GM18507 (cell line): ENCODE measurements at places on chromosomes 3 and 15.

DNA sequence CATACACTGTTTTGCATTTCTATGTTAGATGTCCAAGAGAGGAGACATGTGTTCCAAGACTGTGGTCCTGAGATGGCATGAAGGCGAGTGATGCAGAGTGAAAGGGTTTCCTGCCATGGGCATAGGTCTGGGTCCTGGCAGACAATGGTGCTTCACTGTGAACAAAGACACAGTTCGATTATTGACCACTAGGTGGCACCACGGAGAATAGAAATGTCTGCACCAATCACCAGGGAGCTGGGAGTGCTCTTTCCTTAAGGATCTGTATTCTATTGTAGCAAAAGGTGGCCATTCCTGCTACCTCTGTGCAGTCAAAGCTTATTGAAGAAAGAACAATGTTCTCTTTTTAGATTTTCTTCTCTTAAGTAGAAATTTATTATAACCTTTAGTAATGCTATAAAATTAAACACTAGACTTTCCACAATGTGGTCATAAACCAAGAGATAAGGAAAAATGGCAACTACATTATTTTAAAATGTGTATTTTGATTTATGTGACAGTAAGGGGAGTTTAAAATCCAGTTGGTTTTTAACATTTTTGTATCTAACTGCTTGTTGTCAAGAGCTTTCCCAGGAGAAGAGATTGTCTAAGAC is 88.7 kb downstream of the GABRG3 start:
- DNase-seq, result no peak

- DNase-seq, result no peak
Observed at GRCh38 chr15:67144609-67145311, 79.4 kb downstream of the SMAD3 start.

- no peak for DNase-seq
Observed at GRCh38 chr15:71182522-71182921, 67.3 kb downstream of the THSD4 start.

DNA sequence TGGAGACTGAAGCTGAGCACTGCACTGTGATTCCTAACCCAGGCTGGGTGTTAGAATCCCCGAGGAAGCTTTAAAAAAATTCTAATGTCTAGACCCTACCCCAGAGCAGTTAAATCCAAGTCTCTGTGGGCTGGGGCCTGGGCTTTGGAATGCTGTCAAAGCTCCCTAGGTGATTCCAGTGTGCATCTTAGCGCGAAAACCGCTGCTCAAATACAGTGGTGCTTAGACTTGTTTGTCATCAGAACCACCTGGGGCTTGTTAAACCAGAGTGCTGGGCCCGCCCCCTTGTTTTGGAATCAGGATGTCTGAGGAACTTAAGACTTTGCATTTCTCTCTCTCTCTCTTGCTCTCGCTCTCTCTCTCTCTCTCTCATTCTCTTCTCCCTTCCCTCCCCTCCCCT is 20.7 kb downstream of the RHCG start:
- no peak for DNase-seq

DNA sequence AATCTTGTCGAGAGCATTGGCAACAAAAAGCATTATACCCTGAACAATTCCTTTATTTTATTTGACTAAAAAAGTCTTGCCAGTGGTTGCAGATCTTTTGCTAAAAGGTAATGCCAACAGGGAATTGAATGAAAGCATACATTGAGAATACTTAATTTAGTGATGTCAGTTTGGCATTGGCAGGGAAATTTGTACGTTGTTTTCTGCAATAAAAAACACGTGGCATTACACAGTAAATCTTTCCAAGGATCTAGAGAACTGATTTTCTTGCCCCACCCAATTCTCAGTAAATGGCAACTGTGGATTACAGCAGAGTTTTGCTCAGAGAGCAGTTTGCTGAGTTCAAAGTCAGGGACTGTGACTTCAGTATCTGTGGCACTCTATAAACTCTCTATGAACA is 38.3 kb upstream of the IGSF10 start:
- no peak for DNase-seq

GRCh38 chr3:124577494-124578167 is 152.6 kb upstream of the UMPS start:
- DNase-seq, result peak; percentile 18

- no peak for DNase-seq
Observed at GRCh38 chr15:82137261-82137660, 91.4 kb upstream of the MEX3B start.

DNA sequence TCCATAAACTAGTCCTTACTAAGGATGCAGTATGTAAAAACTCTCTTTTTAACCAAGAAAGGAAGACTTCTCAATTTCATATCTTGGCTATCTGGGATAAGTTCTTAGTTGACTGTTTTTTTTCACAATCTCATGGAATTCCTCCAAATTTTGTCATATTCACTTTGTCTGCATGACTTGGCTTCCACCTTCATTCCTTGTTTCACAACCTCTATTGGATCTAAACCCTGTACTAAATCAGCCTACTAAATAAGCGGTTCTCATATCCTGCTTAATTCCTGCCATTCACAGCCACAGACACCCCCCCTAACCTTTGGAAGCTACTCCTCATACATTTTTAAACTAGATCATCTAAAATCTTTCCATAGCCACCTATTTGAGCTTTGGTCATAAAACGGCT is 370.6 kb upstream of the NAALADL2 start:
- DNase-seq, result no peak

DNA sequence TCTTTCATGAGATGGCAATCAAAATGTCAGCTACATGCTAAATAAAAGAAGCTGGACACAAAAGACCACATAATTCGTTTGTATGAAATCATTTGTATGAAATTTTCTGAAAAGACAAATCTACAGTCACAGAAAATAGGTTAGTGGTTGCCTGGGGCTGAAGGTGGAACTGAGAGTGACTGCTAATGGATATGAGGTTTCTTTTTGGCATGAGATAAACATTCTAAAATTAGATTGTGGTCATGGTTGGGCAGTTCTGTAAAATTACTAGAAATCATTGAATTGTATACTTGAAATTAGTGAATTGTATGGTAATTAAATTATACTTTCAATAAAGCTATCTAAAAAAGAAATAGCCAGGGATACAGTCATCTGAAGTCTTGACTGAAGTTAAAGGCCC is 2.7 kb upstream of the DMXL2 start:
- no peak for DNase-seq

DNA sequence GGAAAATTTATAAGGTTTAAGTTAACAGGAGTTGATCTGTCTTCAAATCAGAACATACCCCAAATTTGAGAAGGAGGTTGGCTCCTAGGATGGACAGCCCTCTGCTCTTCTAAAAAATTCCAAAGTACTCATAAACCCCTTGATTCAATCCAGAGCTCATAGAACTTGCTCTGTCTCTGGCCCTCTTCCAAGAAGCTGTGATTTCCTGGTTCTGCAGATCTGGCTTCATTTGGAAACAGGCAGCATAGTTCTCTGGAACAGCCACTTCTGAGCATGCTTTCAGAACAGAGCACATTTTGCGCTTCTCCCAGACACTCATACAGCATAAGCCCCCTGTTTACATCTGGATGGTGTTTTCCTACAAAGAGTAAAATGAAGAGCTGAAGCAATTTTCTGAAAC is 96.7 kb downstream of the KBTBD8 start:
- DNase-seq, result no peak

DNA sequence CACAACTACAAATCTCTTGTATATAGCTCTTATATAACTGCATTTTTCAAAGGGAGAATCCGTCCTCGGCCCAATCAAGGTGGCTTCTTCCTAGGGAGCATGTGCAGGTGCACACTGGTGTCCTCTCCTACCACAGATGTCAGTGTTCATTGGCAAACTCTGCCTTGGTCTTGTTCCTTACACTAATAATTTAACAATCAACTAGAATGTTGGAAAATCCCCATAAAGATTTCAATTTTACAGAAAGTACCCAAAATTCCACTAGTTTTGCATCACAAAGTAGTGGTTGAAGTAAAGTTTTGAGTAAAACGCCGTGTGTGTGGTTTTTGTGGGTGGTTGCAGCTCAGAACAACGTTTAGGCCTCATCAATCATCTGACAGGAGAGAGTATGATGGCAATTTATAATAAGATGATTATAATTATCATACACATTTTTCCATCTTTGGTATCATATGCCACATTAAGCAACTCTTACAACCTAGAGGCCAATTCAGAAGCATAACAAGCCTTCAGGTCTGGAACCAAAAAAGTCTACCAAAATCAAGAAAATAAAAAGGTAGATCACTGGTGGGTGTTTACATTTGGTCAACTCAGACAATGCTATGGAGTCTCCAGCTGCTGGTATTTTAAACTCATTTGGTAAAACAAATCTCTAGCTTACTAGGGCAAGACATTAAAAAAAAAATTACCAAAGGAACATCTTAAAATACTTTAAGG is 128.9 kb upstream of the BHLHE40 start:
- DNase-seq, result no peak

GRCh38 chr15:67083135-67083762 is 17.8 kb downstream of the SMAD3 start:
- DNase-seq, result no peak

DNA sequence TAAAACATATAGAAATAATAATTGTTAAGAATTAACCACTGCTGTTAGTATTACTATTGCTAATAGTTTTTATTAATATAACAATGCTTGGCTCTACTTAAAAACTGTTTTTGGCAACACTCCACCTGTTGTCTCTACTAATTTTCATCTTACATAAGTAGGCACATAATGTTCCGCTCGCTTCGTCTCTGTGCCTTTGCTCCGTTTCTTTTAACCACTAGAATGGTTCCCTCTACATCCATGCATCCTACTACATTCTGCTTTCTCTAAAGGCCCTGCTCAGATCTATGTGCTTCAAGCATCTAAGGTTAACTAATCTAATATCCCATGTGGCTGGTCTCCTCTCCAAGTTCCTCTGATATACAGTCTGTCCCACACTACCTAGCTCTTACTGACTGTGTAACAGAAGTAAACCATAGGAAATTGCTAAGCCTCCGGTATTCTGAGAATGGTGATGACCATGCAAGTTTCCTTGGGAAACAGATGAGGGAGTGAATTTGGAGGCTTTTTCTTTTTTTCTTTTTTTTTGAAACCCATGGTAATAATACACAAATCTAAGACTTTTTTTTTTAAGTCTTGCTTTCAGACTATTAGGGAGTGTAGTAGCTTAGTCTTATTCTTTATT is 138.3 kb downstream of the P3H2 start:
- no peak for DNase-seq

DNA sequence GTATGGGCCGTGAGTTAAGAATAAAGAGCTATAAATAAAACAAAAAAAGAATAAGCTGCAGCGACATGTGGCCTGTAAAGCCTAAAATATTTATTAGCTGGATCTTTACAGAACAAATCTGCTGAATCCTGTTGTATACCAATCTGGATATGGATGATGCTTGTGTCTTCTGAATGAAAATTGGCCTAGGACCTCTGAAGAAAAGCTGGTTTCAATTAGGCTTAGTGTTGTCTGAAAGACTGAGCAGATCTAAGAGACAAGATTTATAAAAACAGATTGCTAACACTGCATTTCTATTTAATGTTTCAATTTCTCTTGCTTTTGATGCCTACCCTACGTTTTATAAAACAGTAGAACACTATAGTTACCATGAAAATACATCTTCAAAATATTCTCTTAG is 57.9 kb downstream of the ST3GAL6 start:
- no peak for DNase-seq

DNA sequence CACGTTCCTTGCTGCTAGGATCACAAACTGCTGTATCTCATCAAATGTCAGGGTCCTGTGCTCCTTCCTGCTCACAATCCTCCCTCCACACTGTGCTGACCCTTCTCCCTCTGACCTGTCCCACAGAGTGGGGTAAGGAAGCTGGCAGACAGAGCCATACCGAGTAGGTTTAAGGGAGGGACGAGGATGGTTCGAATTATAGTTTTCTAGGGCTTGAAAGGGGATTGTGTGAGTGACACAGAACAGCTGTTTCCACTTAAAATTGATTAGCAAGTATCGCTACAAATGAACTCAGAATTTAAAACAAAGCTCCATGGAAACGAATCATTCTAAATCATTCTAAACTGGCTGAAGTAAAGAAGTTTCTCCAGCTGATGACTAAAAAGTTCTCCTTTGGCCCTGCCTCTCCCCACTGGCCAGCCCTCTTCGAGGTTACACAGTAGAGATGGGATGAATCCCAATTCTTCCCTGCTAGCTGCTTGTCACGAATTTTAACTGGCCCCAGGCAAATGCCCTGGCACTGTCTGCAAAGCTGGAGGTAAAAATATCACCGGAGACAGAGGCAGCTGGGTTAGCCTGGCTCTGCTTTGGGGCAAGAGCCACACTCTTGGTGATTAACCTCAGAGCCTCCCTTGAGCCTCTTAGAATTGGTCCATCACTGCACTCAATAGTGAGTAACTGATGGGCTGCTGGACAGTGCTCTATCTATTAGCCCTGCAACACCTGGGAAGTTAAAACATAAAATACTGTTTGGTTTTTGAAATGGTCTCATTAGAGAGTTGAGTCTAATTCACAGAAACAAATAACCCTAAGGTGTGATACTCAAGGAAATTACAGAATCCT is 194.9 kb downstream of the CHST2 start:
- no peak for DNase-seq

DNA sequence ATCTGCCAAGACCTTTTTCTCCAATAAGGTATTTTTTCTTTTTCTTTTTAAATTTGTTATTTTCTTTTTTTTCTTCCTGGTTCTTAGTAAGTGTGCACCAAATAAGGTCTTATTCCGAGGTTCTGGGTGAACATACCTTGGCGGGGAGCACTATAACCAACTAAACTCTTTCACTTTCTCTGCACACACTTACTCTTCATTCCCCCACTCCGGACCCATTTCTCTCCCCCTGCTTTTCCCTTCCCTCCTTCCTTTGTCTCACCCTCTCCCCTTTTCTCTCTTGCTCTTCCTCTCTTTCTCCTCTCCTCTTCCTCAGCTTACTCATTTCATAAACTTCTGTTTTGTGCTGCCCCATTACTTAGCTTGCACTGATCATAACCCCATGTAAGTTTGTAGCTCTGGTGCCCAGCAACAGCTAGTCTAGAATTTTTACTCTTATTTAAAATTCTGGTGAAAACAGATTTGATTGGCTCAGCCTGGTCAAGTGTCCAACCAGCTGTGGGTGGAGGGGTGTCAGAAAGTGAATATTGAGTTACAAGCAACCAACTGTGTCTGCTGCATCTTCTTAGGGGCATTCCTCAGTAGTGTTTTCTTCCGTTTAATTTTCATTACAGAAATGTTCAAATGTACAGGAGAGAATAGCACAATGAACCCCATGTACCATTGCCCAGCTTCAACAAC is 297.5 kb downstream of the SHQ1 start:
- DNase-seq, result no peak

DNA sequence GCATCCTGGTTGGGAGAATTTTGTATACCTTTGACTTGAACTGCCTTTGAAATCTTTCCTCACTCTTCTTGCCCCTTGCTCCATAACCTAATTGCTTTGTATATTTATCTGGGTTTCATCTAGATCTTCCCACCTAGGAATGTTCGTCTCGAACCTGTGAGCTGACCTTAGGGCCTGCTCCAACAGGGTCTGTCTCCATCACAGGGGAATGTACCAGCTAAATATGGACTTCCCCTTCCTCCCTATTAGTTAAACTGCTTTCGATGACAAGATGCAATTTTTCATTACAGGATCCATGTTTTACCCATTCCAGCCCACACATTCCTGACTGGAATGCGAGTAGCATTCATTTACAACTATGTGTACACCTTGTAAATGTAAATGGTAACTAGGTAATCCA is 10.6 kb upstream of the ETV5 start:
- DNase-seq, result no peak
